Pancreas (tissue), 10 donors: ENCODE measurements at places on chromosomes 1 and 21.

GRCh38 chr1:178871551-178872320, 859 bp upstream of the ANGPTL1 start:
- DNase-seq = no peak

- DNase-seq = no peak
Measured at GRCh38 chr1:59693406-59693805, 121.3 kb upstream of the HOOK1 start.

- DNase-seq = no peak
Measured at GRCh38 chr1:172162236-172162635, 258.2 kb upstream of the C1orf105 start.

GRCh38 chr1:236345728-236346127, 48.4 kb upstream of the EDARADD start:
- DNase-seq = no peak

DNA sequence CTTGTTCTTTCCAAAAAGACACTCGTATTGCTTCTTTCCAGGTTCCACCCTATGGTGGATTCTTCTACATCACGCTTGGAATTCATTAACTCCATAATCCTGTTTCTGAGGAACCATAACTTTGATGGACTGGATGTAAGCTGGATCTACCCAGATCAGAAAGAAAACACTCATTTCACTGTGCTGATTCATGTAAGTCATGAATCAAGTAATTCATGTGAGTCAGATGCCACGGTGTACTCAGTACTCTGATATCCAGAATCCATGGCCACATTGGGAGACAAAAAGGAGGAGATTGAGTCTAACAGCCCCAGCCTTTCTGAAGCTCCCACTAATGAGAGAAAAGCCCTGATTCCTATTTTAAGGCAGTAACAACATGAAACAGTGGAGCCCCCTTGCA, 7.4 kb downstream of the CHI3L2 start:
- no peak for DNase-seq

DNA sequence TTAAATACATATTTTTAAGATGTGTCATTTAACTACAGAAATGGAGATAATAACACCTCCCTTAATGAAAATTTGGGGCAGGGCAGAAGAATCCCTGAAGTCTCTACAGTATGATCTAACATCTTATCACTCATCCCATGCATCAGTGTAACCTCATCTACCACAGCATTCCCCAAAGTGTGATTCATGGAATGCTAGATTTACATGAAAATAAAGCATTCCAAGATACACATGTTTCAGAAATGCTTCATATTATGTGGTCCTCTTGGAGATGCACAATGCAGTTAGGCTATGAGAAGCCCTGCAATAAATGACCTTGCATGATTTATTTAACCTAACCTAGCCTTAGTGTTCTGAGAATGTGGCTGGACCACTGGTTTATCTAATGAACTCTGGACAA, 166.9 kb upstream of the SYT6 start:
- no peak for DNase-seq

DNA sequence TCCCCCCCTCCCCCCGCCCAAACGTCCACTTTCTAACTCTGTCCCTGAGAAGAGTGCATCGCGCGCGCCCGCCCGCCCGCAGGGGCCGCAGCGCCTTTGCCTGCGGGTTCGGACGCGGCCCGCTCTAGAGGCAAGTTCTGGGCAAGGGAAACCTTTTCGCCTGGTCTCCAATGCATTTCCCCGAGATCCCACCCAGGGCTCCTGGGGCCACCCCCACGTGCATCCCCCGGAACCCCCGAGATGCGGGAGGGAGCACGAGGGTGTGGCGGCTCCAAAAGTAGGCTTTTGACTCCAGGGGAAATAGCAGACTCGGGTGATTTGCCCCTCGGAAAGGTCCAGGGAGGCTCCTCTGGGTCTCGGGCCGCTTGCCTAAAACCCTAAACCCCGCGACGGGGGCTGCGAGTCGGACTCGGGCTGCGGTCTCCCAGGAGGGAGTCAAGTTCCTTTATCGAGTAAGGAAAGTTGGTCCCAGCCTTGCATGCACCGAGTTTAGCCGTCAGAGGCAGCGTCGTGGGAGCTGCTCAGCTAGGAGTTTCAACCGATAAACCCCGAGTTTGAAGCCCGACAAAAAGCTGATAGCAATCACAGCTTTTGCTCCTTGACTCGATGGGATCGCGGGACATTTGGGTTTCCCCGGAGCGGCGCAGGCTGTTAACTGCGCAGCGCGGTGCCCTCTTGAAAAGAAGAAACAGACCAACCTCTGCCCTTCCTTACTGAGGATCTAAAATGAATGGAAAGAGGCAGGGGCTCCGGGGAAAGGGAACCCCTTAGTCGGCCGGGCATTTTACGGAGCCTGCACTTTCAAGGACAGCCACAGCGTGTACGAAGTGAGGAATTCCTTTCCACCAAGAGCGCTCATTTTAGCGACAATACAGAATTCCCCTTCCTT, 158.1 kb downstream of the RUNX1 start:
- DNase-seq = peak; percentile 19

GRCh38 chr1:54591127-54591756, 32.1 kb downstream of the FAM151A start:
- no peak for DNase-seq

- DNase-seq = peak; percentile 58
Measured at GRCh38 chr1:1304331-1305299, 3.1 kb downstream of the ACAP3 start.

DNA sequence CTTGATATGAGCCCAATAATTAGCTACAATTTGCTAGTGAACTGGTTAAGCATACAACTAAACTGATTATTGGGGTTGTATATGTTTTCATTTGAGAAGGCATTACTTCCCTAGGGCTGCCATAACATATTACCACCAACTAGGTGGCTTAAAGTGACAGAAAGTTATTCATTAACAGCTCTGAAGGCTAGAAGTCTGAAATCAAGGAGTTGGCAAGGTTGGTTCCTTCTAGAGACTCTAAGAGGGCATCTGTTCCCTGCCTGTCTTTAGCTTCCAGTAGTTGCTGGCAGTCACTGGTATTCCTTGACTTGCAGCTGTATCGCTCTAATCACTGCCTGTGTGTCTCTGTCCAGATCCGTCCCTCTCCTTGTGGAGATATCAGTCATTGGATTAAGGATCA, 86.3 kb downstream of the LHX9 start:
- no peak for DNase-seq

DNA sequence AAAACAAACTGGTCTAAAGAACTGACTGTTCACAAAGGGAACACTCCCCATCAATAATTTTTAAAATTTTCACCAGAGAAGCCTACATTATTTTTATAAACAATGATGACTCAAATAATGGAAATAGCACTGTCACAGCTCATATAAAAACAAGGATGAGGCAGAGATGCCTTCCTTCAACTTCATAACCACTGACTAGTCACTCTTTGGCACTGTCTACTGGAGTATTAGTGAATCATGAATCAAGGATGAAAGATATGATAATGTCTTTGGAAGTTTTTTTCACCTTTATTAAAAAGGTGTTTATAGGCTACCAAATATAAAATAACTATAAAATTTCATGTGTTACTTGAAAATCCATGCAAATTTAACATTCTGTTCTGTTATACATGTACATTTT, 316.9 kb downstream of the VAV3 start:
- no peak for DNase-seq

DNA sequence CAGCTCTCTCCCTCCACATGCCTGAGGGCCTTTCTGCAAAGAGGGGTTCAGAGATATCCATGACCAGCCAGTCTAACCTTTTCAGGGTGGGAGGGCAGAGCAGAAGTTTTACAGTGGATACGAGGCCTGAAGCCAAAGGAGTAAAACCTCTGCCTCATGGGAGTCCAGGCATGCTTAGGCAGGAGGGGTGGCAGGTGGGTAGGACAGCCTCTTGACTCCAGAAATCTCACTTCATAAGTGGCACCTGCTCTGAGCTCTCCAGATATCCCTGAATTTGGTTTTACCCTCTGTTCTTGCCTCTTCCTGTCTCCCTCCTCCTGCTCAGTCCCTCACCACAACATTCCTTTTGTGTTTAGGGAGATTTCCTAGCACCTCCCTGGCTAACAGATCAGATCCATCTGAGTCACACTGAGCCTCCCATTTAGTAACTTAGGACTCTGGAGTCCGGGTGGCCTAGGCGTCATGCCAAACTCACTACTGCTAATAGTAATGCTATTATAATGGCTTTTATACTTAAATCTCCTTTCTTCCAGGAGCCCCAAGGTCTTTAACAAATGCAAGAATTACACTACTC, 201.0 kb downstream of the HS2ST1 start:
- DNase-seq = no peak
